ENCODE measurements at places on chromosomes 13 and 19. TPM values are rescaled to one million over a fixed set of nuclear protein-coding genes. Genes with fewer than 3 reads are reported as not detected.

DNA sequence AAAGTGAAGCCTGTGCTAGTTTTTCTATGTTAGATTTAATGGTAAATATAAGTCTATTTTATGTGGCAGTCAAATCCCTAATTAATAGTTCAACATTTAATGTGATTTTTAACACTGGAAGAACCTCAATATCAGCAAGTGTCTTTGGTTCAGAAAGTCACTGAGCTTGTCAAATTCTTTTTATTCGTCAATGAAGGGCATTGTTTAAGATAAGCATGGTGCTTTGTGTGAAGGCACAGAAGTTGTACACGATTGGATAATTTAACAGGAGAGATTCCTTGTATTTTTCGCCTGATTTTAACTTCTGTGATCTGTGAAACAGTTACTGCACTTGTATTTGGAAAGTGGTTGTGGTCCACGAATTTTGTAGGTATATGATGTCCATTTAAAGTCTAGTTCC lies 30.2 kb upstream of the RB1 start:
- no peaks in the 10 kb centered on the region for H3K36me3 ChIP-seq
- no peak for DNase-seq
- H3K27me3 ChIP-seq: no peaks in the 10 kb centered on the region
- H3K4me1 ChIP-seq: no peaks in the 10 kb centered on the region
- no peak overlapping the region for H3K4me3 ChIP-seq

DNA sequence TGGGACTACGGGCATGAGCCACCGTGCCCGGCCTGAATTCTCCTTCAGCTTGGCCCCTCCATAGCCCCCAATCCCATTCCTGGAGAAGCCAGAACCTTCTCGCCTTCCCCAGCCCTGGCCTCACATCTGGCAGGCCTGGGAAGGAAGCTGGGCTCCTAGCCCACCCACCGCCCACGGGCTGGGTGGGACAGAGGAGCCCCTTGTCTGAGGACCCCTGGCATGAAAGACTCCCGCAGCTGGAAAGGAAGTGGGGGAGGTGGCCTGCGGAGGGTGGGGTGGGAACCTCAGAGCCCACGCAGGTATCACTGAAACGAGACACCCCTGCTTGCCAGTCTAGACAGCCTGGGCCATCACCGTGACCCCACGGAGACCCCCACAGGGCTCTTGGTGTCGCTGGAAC lies 7.7 kb upstream of the NANOS3 start:
- peaks cover 16% of the 10 kb centered on the region for H3K4me1 ChIP-seq
- H3K27me3 ChIP-seq: no peaks in the 10 kb centered on the region
- no peak overlapping the region for H3K27ac ChIP-seq
- H3K4me3 ChIP-seq: no peak overlapping the region
- no peaks in the 10 kb centered on the region for H3K36me3 ChIP-seq

DNA sequence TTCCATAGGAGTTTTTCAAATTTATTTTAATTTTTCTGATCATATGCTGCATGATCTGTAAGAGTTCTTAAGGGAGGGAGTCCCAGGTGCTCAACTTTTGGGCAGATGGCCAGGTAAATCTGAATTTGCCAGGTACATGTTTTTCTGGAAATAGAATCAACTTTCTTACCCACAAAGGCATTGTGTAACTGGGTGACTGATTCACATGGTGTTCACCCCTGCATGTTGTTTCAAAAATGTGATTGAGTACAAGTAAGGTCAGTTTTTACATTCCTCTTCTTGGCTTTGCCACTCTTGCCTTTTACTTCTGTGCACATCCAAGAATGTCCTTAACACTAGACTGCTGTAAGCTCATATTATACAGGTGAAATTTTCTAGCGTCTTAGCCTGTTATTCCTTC lies 30.4 kb downstream of the RB1 start:
- H3K27me3 ChIP-seq: no peaks in the 10 kb centered on the region
- no peak for DNase-seq
- no peak overlapping the region for H3K27ac ChIP-seq
- H3K4me1 ChIP-seq: no peaks in the 10 kb centered on the region

GRCh38 chr19:7637374-7638256 lies 705 bp downstream of the STXBP2 start:
- peak overlapping the region; percentile 79 for H3K4me3 ChIP-seq
- peak overlapping the region; percentile 67 for H3K27ac ChIP-seq
- no peaks in the 10 kb centered on the region for H3K27me3 ChIP-seq
- DNase-seq: no peak
- no peaks in the 10 kb centered on the region for H3K36me3 ChIP-seq

DNA sequence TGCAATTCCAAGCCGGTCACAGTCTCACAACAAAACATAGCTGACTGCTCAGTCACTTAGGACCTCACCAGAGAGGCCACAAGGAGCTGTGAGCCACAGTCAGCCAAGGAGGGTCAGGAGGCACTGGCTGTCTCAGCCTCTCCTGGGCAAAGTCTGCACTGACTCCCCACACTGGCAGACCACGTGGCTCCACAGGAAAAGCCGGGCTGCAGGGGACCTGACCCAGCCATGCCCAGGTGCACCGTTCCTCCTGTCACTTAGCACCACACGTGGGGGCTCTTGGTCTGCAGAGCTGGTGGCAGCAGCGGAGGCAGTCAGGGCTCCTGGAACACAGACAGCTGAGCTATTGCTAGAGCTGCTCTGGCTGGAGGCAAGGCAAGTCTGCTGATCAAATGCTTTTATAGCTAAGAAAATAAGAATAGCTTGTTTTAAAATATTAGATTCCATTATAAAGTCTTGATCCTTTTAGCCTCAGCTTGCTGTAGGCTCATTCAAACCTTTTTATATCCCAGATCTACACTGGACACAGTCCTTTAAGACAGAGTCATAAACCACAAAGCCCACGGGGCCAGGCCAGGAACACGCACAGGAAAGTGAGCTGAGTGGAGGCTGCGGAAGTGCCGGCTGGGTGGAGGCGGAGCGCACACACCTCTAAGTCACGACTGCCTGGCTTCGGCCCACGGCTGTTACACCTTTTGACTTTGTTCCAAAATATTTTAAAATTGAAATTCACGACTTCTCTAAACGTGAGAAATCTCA lies 744.1 kb downstream of the UQCRFS1 start:
- no peak overlapping the region for H3K27ac ChIP-seq
- no peaks in the 10 kb centered on the region for H3K27me3 ChIP-seq
- no peaks in the 10 kb centered on the region for H3K4me1 ChIP-seq
- H3K36me3 ChIP-seq: no peaks in the 10 kb centered on the region
- no peak for DNase-seq

DNA sequence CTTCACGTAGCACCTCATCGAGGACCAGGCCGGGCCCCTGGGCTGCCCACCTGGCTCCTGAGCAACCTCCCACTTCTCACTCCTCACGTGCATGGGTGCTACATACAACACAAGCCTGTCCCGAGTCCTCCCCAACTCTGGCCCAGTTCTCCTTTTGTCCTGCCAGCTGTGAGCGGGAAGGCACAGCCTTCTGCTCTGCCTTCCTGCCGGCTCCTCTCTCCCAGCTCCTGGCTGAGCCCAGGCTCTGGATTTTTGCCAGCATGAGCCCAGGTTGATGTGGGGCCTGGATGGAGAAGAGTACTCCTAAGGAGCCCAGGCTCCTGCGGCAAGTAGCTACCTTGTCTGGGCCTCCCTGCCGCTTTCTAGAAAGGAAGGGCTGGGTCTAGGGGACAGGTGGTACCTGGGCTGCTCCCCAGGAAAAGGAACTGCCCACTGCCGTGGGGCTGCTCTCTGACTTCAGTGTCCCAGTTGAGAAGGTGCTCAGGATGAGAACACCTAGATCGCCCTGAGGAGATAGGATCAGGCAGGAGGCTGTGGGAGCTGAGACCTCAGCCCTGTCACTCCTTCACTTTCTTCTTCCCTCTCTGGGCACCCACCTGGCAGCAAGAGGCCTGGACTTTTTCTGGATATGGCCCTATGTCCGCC lies 23.6 kb downstream of the LYL1 start:
- no peak for DNase-seq
- H3K27me3 ChIP-seq: no peaks in the 10 kb centered on the region
- peak overlapping the region; percentile 47 for H3K27ac ChIP-seq

GRCh38 chr13:43848001-43848649 lies 31.4 kb downstream of the CCDC122 start:
- H3K4me1 ChIP-seq: no peaks in the 10 kb centered on the region
- H3K4me3 ChIP-seq: no peak overlapping the region
- peaks cover 4% of the 10 kb centered on the region for H3K27me3 ChIP-seq

GRCh38 chr19:32337084-32337808 lies 8.2 kb upstream of the ZNF507 start:
- no peak for DNase-seq
- no peak overlapping the region for H3K4me3 ChIP-seq
- no peaks in the 10 kb centered on the region for H3K36me3 ChIP-seq
- no peaks in the 10 kb centered on the region for H3K27me3 ChIP-seq
- no peaks in the 10 kb centered on the region for H3K4me1 ChIP-seq

GRCh38 chr13:88097541-88097940 lies 426.4 kb downstream of the SLITRK5 start:
- no peaks in the 10 kb centered on the region for H3K27me3 ChIP-seq
- no peaks in the 10 kb centered on the region for H3K36me3 ChIP-seq
- DNase-seq: peak; percentile 34
- no peak overlapping the region for H3K4me3 ChIP-seq

- peaks cover 52% of the 10 kb centered on the region for H3K4me1 ChIP-seq
- peak overlapping the region; percentile 6 for H3K27ac ChIP-seq
- no peak for DNase-seq
These were observed 121.9 kb downstream of the ESD start for GRCh38 chr13:46675016-46675415.

DNA sequence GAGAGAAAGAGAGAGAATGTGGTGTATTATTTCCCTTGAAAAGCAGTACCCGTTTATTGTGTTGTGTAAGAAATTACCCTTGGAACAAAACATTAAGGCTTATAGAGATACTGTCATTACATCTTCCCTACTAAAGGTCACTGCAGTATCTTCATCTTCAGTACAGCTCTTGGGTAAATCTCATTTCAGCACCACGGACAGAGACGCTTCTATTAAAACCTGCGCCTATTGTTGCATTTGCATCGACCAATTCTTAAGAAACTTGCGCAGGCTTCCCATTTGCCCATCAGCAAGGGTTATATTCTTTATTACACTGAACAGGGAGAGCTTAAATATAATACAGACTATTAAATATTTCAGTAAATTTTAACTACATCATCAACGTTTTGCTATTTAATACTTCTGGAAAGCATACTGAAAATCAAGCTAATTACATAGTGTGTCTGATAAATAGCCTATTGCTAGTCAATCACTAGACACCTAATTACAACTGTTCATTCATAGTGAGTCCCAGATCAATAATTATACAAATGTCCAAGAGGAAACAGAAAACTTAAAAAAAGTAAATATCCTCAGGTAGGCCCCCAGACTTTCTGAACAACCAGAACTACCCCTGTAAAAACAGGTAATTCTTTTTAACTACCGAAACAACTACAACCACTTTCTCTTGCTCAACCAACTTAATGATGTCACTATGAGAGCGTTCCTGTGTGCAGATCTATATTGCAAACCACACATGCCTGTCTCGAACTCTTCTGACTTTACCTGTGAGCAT lies 350.6 kb downstream of the LIG4 start:
- no peak overlapping the region for H3K27ac ChIP-seq
- DNase-seq: peak; percentile 80
- peaks cover 28% of the 10 kb centered on the region for H3K27me3 ChIP-seq

DNA sequence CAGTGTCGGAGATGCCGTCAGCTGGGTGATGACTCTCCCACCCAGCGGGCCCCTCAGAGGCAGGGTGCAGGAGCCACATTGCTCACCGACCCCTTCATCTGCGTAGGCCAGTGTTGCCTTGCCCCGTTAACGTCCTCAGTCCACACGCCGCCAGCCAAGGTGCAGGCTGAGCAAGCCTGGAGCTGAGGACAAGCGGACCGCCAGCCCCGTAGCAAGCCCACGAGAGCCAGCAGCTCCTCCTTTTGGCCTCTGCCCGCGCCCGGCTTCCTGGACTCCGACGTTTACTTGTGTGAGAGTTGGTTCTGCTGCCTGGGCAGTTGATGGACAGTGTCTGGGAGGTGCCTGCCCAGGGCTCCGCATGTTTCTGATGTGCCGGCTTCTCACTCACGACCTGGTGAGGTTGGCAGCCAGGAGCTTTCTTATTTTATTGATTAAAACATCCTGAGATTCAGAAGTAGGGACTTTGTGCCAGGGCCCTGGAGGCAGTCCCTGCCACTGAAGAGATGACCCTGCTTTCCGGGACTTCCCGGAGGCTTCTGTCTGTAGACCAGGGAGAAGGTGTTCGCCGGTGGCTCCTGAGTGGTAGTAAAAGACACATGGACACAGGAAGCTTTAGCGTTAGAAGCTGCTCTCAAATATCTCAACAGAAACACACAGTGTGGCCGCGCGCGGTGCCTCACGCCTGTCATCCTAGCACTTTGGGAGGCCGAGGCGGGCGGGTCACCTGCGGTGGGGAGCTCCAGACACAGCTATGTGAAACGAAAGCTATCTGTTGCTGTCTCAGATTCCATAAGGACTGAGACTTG lies 5.8 kb downstream of the DAZAP1 start:
- no peak for DNase-seq
- H3K4me1 ChIP-seq: peaks cover 38% of the 10 kb centered on the region
- no peaks in the 10 kb centered on the region for H3K27me3 ChIP-seq
- H3K36me3 ChIP-seq: peaks cover 42% of the 10 kb centered on the region

DNA sequence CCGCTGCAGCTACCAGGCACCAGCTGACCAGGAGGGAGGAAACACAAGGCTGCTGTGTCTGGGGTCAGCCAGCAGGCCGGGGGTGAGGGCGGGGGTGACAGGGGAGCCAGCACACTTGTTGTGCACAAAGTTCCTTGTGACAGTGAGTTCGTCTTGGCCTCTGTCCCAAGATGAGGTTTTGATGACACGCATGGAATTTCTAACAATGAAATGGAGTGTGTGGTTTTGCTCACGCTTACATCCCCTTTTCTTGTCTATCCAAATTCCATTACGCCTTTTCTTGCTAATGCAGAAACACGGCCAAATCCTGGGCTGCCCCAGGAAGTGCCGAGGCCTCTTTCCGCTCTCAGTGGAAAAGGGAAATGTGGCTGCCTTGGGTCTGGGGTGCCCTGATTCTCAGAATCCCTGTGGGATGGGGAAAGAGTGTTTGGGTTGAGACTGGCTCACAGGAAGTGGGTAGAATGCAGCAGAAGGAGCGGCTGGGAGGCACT lies 73.8 kb downstream of the GADD45B start:
- no peak overlapping the region for H3K4me3 ChIP-seq
- DNase-seq: peak; percentile 71
- H3K27me3 ChIP-seq: no peaks in the 10 kb centered on the region
- H3K4me1 ChIP-seq: peaks cover 7% of the 10 kb centered on the region
- H3K27ac ChIP-seq: peak overlapping the region; percentile 65
- H3K36me3 ChIP-seq: no peaks in the 10 kb centered on the region

GRCh38 chr13:50995854-50996253 lies 86.3 kb downstream of the RNASEH2B start:
- peaks cover 19% of the 10 kb centered on the region for H3K4me1 ChIP-seq
- H3K4me3 ChIP-seq: no peak overlapping the region
- no peaks in the 10 kb centered on the region for H3K27me3 ChIP-seq
- peak; percentile 17 for DNase-seq

GRCh38 chr19:45467115-45467455 lies 711 bp upstream of the FOSB start:
- no peaks in the 10 kb centered on the region for H3K36me3 ChIP-seq
- no peak for DNase-seq
- peak overlapping the region; percentile 91 for H3K27ac ChIP-seq
- peak overlapping the region; percentile 63 for H3K4me3 ChIP-seq
- H3K27me3 ChIP-seq: no peaks in the 10 kb centered on the region
- H3K4me1 ChIP-seq: no peaks in the 10 kb centered on the region

ATP12A gene
- total RNA-seq: 0.39 TPM

ZNF470 gene
- total RNA-seq: 5.1 TPM

FGF22 gene
- 0.19 TPM for total RNA-seq

SF3A2 gene
- total RNA-seq: 187 TPM

PSG11 gene
- not detected for total RNA-seq

KCNJ14 gene
- 6.5 TPM for total RNA-seq

CCDC70 gene
- total RNA-seq: not detected

Measured in A673 (cell line).